ENCODE measurements at places on chromosomes 1 and 21. TPM values are rescaled to one million over a fixed set of nuclear protein-coding genes. Genes with fewer than 3 reads are reported as not detected.

The AK4 gene
- 43.1 TPM for total RNA-seq

DNA sequence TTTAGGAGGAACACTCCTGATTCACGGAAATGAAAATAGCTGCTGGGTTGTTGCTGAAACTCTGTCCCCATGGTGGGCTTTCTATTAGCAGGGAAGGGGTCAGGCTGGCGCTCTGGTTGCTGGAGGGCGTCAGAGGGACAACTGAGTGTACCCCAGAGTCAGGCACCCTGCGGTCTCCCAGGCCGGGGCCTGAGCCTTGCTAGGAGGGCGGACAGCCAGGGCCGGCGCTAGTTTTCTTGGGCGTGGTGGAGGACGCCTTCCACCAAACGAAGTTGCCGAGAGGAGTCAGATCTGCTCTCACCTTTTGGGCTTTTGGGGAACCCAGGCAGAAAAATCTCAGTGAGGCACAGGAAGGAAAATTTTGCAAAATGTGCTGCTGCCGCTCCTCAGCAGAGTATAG is 54.8 kb downstream of the NGF start:
- DNase-seq, result no peak

GRCh38 chr1:201346337-201346939 is 31.0 kb downstream of the TNNT2 start:
- DNase-seq, result peak; percentile 55

GRCh38 chr1:107196973-107197562 is 56.2 kb downstream of the NTNG1 start:
- DNase-seq, result peak; percentile 1

- DNase-seq, result no peak
Measured at GRCh38 chr1:100523038-100523652, 14.8 kb upstream of the GPR88 start.

DNA sequence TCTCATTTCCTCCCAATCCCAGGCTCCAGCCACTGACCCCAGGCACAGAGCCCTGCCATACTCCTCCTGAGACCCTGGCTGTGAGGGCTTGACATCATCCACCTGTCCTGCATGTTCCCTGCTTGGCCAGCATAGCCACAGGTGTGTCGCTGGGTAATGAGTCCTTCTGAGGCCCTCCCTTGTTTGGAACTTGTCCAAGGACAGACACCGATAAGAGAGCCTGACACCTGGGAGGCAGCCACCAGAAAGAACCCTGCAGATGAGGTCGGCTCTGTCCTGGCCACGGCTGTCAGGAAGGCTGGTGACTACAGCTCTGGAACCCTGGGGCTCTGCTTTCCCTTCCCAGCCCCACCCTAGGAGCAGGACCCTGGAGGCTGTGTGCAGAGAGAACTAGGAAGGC is 34.6 kb downstream of the TMEM63A start:
- no peak for DNase-seq

Measured in NCI-H460 (cell line).